ENCODE measurements at places on chromosomes 3 and 15.
A peak's percentile ranks its signal among the peaks of the same experiment; 100 is the strongest.

DNA sequence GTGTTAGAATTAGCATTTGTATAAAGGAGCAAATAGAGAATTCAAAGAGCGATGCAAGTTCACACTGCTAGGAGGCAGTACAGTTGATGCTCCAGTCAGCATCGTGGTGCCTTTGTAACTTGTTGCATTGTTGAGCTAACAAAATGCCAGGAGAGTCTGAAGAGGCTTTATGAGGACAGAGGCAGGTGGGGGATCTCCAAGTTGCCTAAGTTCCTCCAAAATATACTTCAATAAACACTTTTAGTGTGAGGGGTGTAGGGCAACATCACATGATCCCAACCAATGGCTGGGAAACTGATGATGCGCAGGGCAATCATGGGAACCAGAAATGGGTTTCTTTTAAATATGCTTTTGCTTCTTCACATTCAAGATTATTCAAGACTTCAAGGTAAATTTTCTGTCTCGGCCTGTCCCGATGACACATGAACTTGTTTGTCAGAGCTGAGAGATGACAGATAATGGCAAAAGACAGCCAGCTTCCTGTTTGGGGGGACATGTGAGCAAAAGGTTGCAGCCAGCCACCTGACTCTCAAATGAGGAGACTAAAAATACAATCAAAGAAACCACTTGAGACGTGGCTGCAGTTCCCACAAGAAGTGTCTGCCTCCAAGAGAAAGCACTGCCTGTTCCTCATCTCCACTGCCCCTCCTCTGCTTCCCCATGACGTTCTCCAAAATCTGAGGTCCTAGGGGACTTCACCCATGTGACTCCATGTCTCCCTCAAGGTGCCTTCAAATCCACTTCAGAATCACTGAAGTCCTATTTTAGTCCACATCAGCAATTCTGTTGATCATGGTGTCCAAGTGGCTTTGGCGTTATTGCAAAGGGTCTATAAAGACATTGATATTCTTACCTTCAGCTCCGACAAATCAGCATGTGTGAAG lies 39.3 kb downstream of the KLHL6 start:
- DNase-seq, result no peak

DNA sequence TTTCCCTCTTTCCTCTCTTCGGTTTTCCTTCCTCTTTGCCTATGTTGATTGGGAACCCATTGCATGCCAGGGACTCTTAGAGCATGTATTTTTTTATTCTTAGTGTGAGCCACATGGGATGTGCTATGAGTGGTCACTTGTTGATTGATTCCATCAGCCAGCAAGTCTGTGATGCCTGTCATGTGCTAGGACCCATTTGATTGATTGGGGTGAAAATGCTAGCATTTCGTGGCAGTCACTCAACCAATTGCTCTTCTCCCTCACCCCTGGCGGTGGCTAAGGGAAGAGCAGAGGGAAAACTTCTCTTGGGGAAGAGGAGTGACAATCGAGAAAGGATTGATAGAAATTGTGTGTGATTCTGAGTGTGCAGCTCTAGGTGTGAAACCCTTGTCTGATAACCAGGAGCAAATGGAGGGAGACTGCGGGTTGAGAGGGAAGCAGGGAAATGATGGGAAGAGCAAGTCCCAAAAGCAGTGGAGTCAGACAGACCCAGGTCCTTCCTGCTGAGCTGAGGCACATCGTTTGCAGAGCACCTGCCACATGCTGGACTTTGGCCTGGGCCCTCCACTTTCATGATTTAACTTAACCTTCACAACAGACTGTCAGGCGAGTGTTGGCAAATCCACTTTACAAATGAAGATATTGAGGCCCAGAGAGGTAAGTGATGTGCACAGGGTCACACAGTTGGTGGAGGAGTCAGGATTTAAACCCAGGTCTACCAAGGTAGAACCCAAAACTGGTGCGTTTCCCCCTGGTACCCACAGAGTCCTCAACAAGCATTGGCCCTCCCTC lies 40.0 kb downstream of the SLC6A11 start:
- no peak for DNase-seq

DNA sequence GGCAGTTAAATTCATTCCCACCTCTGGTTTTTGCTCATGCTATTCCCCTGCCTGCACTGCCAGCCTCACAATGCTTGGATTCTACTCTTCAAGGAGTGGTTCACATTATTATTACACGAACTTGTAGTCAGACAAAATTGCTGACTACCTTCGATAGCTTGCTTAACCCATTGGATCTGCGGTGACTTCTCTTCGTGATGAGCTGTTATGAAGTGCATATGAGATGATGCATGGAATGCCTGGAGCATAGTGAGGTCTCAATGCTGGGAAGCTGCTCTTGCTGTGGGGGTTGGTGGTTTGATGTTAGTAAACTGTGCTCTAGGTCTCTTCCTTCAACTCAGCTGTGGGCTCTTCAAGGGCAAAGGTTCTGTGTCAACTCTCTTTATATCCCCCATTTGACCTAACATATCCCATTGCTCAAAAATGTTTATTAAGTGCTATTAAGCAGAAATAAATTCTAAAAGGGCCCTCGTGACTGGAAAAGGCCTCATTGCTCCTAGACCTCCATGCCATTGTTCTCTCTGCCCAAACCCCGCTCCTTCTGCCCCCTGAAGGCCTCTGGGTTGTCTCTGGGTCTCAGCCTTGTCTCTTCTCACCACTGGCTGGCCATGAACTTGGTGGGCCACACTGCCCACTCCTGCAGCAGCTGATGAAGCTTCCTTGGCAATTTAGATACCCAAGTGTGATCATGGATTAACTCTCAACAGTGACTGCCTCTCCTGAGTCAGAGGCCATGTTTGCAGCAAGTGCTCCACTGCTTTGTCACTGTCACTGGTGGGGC lies 4.5 kb upstream of the SLCO2A1 start:
- DNase-seq, result no peak

DNA sequence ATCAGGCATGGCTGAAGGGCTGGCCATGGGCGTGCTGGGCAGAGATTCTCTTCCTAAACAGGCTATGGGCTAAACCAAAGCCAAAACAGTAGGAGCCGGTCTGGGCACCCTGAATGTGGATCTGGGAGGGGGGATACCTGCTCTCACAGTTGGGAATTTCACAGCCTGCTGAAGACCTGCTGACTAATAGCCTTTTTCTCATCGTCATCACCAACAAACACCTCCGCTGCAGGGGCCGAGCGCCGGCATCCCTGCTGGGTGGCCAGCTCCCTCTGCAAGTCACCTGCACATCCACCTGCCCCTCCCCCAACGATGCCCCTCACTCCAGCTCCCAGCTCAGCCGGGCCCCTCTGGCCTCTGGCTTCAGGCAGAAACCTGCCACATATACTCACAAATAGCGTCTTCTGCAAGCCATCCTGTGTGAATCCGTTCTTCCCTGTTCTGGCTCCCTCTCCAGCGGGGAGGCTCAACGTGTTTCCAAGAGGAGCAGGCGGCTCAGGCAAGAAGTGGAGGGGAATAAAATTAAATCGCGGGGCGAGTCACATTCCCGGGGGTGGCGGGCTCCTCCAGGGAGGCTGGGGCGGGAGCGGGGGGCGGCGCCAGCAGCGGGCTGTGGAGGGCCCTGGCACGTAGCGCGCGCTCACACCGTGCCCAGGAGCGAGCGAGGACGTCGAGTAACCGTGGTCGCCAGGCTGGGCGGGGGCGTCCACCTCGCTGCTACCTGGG lies 466 bp downstream of the IQSEC1 start:
- peak; percentile 71 for DNase-seq

- no peak for DNase-seq
Observed at GRCh38 chr3:9638155-9638554, 11.2 kb upstream of the MTMR14 start.

DNA sequence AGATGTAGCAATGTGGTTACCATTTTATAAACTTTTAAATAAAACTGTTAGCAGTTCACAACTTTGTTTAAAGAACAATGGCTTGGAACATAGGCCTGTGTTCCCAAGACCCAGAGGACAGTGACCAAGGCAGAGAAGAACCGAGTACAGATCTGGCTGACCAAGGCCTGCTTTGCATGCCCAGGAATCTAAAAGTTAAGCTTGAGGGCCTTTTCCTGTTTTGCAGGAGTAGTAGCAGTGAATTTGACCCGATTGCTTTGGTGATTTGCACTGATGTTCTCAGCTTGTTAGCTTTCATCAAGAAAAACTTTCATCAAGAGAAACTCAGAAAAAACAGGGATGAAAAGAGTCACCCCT lies 9.9 kb downstream of the FILIP1L start:
- DNase-seq, result no peak

GRCh38 chr3:62873761-62874710 lies 1.2 kb downstream of the CADPS start:
- peak; percentile 91 for DNase-seq

DNA sequence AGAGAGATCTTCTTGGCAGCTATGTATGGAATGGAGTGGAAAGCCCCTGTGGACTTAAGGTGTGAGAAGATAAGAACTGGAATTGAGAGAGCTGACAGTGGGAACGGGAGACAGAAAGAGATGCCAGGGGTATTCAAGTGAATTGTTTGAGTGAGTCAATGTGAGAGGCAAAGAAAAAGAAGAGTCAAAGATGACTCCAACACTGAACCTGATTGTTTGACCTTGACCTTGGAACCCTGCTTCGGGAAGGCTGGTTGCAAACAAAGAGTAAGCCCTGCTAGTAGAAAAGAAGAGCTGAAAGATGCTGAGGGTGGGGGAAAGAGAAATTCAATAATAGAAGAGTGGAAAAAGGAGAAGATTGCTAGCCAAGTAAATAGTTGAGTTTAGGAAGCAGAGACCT lies 238.6 kb downstream of the BBX start:
- no peak for DNase-seq

DNA sequence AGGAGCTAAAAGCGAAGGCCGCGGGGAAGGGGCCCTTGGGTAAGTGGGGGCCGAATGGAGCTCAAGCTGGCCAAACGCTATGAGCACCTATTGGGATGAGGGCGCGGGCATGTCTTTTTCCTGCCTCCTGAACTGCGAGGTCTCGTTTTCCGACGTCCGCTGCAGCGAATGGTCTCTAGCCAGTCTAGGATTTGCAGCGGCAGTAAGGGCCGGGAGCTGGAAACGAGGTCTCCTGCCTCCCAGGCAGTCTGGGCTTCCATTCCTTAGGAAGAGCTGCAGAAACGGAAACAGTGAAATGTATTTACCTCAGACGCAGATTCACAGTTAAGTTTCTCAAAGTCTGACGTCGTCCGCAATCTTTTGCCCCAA lies 517 bp downstream of the TMA7 start:
- no peak for DNase-seq
